ENCODE measurements at places on chromosomes 11 and 22.

DNA sequence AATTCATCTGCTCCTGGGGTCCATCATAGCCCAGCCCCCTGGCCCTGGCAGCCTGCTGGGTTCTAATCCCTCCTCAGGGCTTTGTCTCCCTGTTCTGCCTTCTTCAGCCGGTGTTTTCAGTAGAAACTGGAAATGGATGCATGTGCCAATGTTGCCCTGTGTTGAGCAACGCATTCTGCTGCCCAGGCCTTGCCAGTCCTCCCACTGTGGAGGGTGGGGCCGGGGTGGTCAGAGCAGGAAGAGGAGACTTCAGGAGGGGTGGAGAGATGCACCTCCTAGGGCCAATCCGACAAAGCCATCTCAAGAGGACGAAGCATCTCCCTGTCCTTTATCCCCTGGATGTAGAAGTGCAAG lies 27.6 kb upstream of the ZBTB16 start:
- DNase-seq, result no peak

DNA sequence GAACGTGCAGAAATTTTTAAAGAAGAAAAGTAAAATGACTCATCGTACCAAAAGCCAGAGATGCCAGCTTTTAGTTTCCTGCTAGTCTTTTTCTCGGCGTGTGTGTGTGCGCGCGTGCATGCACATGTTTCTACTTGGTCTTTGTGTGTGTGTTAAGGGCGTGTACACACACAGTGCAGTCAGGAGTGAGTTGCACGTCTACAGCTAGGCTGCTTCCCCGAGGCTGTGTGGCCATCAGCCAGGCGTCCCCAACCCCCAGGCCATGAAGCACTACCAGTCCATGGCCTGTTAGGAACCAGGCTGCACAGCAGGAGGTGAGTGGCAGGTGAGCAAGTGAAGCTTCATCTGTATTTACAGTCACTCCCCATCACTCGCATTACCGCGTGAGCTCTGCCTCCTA lies 36.4 kb downstream of the KCNQ1 start:
- DNase-seq, result no peak

GRCh38 chr11:134429106-134429505 lies 17.1 kb upstream of the B3GAT1 start:
- no peak for DNase-seq

GRCh38 chr11:23859087-23859486 lies 637.8 kb upstream of the LUZP2 start:
- no peak for DNase-seq

- no peak for DNase-seq
These were observed 595.3 kb upstream of the CCDC90B start for GRCh38 chr11:83881428-83881827.

GRCh38 chr11:44952082-44952481 lies 1.4 kb upstream of the TP53I11 start:
- no peak for DNase-seq

- DNase-seq, result no peak
These were observed 12.1 kb upstream of the KCTD17 start for GRCh38 chr22:37039466-37039865.

DNA sequence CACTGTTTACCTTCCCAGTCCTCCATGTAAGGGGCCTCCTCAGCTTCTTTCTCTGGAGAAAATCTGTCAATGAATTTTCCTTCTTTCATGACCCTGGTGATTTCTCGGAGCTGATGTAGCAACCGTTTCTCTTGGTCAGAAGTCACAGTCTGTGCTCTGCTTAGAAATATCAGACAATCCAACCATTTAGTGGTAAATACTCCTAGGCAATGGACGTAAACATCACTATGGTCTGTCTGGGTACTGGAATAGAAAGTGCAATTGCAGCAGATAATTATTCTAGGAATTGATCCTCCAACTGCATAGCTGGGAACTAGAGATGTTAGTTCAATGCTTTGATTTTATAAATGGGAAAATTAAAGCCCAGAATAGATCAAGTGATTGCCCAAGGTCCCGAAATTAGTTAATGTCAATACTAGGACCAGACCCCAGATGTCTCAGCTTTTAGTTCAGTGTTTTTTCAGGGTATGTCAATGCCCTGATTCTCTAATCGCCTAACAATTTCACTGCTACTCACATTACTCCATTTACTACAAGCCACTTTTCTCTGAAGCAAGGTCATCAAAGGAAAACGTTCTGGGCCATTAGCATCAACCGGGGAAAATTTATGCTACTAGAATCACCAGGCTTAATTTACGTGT lies 42.1 kb downstream of the RIC3 start:
- DNase-seq, result no peak

- DNase-seq, result no peak
These were observed 21.0 kb downstream of the FLI1 start for GRCh38 chr11:128714881-128715280.

GRCh38 chr11:60530454-60531100 lies 15.4 kb downstream of the MS4A13 start:
- no peak for DNase-seq

DNA sequence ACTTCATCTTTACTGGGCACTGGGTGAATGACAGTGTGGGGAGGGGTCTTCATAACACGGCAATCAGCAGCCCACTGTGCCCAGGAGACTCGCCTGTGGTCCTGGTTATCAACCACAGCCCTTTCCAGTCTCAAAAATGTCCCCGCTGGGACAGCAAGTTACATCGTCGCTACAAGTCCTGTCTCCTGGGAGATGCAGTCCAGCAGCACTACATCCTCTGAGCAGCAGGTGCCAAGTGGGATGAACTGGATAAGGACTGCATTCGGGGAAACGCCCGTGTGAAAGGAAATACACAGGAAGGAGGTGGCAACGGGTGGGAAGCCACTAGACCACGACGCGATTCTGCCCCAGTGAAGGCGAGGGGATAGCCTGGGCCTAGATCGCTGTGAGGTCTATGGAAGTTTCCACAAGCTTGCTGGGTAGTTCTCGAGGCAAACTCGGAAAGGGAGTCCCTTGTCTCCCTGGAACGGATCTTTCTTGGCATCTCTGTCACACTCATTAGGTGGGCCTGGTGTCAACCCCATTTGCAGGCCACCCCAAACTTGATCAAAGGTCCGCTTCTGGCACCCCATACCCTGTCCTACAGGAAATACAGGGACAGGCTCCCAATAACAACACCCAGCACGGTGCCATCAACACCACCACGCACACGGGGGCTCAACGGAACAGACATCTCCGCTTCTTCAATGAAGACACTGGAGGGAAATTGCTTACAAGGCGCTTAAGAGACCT lies 4.4 kb downstream of the ASCL2 start:
- no peak for DNase-seq

- no peak for DNase-seq
These were observed 34.8 kb upstream of the VWA5A start for GRCh38 chr11:124080327-124081001.

DNA sequence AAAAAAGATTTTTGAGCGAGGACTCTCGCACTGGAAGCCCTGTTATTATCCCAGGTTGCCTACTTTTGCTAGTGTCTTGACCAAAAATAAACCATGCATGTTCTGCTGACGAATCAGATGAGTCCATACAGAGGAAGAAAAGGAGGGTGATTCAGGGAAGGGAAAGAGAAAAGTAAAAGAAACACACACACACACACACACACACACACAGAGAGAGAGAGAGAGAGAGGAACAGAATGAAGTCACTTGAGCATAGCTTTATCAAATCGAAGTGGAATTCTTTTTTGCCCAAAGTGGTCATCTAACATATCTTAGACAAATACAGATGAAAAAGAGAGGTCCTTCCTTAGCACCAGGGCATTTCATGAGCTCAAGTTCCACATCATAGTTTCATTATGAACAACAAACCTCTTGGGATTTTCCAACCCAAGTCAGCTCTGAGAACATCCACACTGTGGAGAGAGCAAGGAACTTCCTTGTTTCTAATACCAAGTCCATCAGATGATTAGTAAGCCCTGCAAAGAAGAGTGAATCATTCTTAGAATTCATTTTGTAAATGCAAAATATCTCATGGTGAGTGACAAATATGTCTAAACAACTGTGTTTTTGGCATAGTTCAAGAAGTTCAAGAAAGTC lies 7.7 kb upstream of the MMP12 start:
- DNase-seq, result no peak

GRCh38 chr11:37503411-37504059 lies 905.5 kb upstream of the RAG2 start:
- DNase-seq, result no peak

DNA sequence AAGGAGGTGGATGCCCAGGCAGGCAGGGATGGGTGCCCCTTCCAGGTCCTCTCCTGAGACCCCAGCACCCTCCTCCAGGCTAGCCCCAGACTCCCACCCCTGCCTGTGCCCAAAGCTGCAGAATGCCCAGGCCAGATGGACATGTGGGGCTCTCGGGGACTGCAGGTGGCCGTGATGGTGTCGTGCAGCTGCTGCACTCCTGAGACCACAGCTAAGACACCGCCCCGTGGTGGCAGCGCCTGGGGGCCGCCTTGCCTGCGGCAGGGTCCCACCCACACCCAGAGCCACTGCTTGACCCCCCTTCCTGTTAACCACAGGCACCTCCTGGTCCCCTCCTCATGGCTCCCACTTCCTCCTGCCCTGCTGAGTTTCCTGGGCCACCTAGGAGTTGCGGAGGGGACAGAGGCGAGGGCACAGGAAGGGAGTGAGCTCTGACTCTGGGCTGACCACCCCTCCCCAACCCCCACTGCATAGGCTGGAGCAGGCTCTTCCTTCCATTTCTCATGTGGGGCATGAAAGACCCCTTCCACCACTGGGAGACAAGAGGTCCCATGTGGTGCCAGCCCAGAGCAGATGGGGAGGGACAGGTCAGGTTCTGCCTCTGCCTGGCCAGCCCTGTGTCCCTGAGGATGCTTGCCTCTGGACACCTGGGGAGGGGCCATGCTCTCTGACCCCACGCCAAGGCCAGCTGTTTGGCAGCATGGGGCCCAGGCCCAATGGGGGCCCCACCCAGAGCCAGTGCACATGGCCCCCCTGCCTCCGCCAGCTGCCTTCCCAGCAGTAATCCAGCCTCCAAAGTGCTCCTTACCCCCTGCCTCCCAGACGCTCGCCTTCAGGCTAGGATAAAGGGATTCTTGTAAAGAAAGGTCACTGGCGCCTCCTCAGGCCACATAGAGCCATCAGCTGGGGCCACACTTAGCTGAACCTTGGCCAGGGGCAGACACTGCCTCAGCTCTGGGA lies 29.3 kb downstream of the OSBPL5 start:
- peak; percentile 62 for DNase-seq

DNA sequence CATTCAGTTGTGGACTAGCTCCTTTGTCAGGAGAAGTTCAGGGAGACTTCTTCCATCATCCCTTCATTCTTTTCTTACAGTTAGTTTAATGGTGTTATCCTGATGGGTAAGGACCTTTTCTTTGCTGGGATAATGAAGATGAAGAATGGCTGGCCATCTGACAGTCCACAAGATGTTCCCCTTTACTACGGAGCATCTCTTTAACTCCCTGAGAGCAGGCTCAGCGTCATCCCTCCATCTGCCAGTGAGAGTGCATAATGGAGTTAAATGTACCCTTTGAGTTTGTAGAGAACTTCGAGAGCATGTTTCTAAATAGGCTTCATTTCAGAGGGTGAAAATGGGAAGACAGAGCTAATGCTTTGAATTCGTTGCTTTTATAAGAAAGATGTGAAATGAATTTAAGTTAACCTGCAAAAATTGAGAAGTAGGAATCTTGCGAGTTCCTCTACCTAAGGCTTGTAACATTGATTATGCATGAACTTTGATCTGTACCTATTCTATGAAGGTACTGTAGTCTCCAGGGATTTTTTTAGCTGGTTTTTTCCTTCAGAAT lies 1.7 kb downstream of the EP300 start:
- no peak for DNase-seq

GRCh38 chr22:26320447-26320846 lies 108.6 kb upstream of the ASPHD2 start:
- no peak for DNase-seq

DNA sequence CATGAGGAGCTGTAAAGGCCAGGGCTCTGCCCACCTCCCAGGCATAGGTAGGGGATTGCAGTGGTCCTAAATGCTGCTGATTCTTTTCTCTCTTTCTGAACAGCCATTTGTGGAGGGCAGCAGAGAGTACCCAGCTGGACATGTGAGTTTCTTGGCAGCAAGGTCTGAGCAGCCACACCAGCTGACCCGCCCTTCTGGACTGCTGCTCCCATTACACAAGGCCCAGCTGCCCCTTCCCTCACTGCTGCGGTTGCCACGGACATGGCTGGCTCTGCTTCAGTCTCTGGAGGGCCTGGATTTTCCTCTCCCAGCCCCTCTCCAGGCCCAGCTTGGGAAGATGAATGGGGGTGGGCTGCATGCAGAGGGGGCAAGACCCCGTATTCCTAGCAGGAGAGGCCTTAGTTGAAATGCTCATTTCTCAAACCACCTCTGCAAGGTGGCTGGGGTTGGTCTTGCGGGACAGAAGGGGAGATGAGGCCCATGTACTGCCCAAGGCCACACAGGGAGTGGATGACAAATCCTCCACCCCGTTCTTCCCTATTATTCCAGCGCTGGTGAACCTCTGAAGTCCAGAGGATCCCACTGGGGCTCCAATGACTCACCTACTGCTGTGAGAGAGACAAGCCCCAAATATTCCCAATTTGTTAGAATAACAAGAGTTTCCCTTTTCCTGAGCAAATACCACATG lies 4.6 kb downstream of the LGALS12 start:
- DNase-seq, result no peak

DNA sequence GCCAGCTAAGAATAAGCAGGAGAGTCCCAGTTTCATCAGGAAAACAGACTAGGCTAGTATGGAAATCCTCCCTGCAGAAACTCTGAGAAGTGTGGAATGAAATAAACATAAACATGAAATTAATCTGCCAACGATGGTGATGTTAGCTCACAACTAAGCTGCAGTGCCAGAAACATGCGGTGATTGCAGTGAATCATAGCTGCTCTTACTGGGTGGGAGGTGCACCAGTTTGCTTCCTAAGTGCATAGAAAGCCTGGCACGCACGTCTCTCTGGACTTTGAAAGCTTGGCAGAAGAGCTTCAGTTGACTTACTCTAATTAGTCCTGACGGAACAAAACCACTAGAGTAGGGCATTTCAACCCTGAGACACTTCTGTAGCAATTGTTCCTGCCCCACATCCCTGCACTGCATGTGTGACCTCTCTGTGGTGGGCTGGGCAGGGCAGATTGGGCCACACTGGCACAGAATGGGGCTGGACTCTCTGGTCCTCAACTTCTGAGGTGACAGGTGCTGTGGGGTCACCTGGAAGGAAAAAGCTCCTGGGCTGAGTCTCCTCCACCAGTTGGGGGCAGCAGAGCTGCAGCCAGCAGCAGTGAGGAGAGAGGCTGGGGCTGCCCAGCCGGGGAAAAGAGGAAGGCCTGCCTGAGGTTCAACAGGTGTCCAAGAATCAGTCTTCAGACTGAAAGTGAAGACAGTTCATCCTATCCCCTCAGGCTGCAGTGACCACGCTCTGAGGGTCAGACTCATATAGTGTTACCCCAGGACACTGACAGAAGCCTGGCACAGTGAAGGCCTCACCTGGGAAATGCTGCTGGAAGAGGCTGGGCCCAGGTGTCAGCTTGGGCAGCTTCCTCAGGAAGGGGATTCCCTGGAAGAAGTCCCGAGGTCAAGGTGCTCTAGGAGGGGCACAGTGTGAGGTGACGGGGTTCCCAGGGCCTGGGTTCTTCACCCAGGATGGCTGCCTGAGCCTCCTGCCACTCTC lies 40.5 kb downstream of the GGTLC2 start:
- peak; percentile 60 for DNase-seq

GRCh38 chr11:46452918-46453517 lies 61.4 kb upstream of the CHRM4 start:
- no peak for DNase-seq

- no peak for DNase-seq
These were observed 67.7 kb upstream of the SORL1-AS1 start for GRCh38 chr11:121520243-121521144.

- no peak for DNase-seq
These were observed 25.5 kb downstream of the NNMT start for GRCh38 chr11:114321621-114322257.

All from ELF-1 (cell line).